Activated CD4-positive, alpha-beta T cell treated with anti-CD3 and anti-CD28 coated beads for 36 hours (primary cell): ENCODE measurements at places on chromosomes 6 and 20. TPM values are rescaled to one million over a fixed set of nuclear protein-coding genes. Genes with fewer than 3 reads are reported as not detected.
A peak's percentile ranks its signal among the peaks of the same experiment; 100 is the strongest.

DNA sequence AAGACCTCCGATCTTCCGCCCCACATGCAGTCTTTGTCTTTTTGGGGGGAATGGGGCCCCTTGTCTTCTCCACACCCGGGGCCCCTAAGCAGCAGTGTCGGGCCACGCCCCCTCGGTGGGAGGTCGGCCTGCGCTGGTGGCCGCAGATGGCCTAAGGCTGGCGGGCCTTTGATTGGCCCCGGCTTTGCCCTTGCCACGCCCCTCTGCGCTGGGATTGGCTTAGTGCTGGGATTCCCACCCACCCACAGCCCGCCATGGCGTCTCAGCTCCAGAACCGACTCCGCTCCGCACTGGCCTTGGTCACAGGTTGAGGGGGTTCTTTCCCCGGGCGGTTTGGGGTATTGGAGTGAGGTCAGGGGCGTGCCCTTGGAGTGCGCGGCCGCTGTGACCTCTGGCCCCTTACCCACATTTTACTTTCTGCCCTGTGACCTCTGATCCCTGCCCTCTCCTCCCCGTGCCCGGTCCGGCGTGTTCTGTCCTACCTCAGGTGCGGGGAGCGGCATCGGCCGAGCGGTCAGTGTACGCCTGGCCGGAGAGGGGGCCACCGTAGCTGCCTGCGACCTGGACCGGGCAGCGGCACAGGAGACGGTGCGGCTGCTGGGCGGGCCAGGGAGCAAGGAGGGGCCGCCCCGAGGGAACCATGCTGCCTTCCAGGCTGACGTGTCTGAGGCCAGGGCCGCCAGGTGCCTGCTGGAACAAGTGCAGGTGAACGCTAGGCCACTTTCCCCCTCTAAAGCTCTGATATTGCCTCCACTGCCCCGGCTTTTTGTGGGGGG lies at the start of gene HSD17B8:
Gene HSD17B8 (plus strand): TSS at position 241 of the 776 bp plus-strand sequence. CDS start 14 bp downstream, at position 255.
- no peaks in the 10 kb centered on the region for H3K27me3 ChIP-seq
- DNase-seq: peak; percentile 96
- peak within 1 kb of the TSS; percentile 77 for H3K4me3 ChIP-seq
- H3K27ac ChIP-seq: peak within 1 kb of the TSS; percentile 96
- H3K4me1 ChIP-seq: peaks cover 66% of the 10 kb centered on the region

Gene DEFB124
- total RNA-seq: not detected

Gene SIRPD
- not detected for total RNA-seq

- H3K4me3 ChIP-seq: no peak overlapping the region
- H3K27ac ChIP-seq: no peak overlapping the region
- no peaks in the 10 kb centered on the region for H3K36me3 ChIP-seq
- H3K27me3 ChIP-seq: no peaks in the 10 kb centered on the region
Observed at GRCh38 chr20:13147971-13148370, 73.1 kb upstream of the ISM1 start.

Gene PREP
- 49.0 TPM for total RNA-seq

GRCh38 chr6:18122128-18123093 lies at the start of gene NHLRC1:
Gene NHLRC1 (minus strand): TSS chr6:18122677. CDS start chr6:18122606, 71 bp downstream.
- H3K4me3 ChIP-seq: peak within 1 kb of the TSS; percentile 68
- peak; percentile 87 for DNase-seq
- peaks cover 2% of the 10 kb centered on the region for H3K36me3 ChIP-seq
- peak within 1 kb of the TSS; percentile 23 for H3K27ac ChIP-seq
- H3K27me3 ChIP-seq: peaks cover 39% of the 10 kb centered on the region

DNA sequence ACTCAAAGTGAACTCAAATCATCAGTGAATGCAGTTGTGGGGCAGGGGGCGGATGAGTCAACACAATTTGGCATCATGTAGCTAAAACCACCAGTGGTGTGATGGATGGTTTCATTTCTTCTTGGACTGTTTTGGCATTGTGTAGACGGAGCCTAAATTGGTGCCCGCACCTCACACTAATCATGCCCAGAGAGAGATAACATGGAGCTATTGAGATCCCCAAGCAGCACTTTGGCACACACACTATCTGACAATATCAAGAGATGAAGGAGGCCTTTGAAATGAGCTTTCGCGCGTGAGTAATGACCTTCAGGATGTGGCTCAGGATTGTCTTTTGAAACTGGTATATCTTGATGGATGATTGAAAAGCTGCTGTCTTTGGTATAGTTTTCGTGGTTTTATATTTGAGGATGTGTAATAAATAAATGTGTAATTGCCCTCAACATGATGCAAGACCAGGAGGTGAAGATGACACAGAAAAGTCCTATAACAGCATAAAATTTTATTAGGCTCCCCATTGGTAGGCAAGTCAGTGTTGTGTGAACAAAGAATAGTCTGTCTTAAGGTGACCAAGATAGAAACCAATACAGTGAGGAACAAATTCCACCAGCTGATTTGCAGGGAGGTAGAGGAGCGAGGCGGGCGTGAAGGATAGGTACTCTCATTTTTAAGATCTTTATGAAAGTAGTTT lies 174.2 kb downstream of the TSHZ2 start:
- DNase-seq: peak; percentile 76
- peaks cover 14% of the 10 kb centered on the region for H3K36me3 ChIP-seq
- H3K4me1 ChIP-seq: peaks cover 74% of the 10 kb centered on the region
- no peaks in the 10 kb centered on the region for H3K27me3 ChIP-seq
- H3K27ac ChIP-seq: peak overlapping the region; percentile 93

- H3K36me3 ChIP-seq: no peaks in the 10 kb centered on the region
- no peak for DNase-seq
- no peaks in the 10 kb centered on the region for H3K4me1 ChIP-seq
- H3K27ac ChIP-seq: no peak overlapping the region
- peaks cover 16% of the 10 kb centered on the region for H3K27me3 ChIP-seq
- H3K4me3 ChIP-seq: no peak overlapping the region
Observed at GRCh38 chr20:19764207-19764606, 6.1 kb downstream of the RIN2 start.

- H3K4me3 ChIP-seq: no peak overlapping the region
- H3K27ac ChIP-seq: peak overlapping the region; percentile 14
- peaks cover 27% of the 10 kb centered on the region for H3K36me3 ChIP-seq
- H3K4me1 ChIP-seq: peaks cover 37% of the 10 kb centered on the region
Observed at GRCh38 chr6:10725044-10725443, 2.2 kb downstream of the TMEM14C start.

DNA sequence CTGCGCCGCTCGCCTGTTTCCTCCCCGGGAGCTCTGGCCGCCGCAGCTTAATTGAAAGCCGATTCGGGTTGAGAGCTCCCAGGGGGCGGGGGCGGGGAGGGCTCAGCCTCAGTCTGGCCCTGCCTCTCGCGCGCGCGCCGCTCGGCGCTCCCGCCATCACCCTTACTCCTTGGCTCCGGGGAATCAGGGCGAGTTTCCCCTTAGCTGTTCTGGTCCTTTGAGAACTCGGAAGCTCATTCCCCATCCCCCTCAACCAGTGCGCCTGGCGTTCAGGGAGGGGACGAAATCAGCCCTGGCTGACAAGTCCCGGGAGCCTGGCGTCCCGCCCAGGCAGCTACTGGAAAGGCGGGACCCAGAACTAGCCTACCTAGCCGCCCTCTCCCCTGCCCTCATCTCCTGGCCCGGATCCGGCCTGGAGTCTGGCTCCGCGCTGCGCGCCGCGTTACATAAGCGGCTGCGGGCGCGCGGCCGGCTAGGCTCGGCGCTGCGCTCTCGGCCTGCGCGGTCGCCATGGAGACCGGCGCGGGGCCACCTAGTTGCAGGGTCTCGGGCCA lies 2.8 kb downstream of the SLC12A5 start:
- DNase-seq: peak; percentile 24
- no peak overlapping the region for H3K27ac ChIP-seq
- no peaks in the 10 kb centered on the region for H3K36me3 ChIP-seq
- H3K4me1 ChIP-seq: no peaks in the 10 kb centered on the region

Gene RNF5
- total RNA-seq: 65.6 TPM

DNA sequence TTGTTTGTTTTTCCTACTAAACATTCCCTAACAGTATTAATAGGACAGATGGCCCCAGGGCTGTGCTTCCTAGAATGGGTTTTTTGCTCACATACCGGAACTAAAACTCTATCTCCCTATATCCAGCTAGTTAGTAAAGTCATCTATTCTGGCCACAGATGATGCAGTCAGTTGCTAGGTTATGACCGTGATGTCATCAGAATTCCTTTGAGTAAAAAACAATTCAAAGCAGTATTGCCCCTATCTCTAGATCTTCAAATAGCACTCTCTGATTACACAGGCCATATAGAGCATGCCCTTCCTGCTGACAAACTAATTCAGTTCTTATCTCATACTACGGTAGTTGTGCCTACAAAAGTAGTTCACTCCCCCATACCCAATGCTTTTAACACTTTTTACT lies 17.9 kb upstream of the ZNF451 start:
- H3K4me1 ChIP-seq: no peaks in the 10 kb centered on the region
- DNase-seq: no peak
- H3K27ac ChIP-seq: no peak overlapping the region
- no peaks in the 10 kb centered on the region for H3K27me3 ChIP-seq
- H3K36me3 ChIP-seq: peaks cover 15% of the 10 kb centered on the region

- H3K4me1 ChIP-seq: peaks cover 21% of the 10 kb centered on the region
- no peak overlapping the region for H3K4me3 ChIP-seq
- no peak overlapping the region for H3K27ac ChIP-seq
- H3K27me3 ChIP-seq: no peaks in the 10 kb centered on the region
- no peaks in the 10 kb centered on the region for H3K36me3 ChIP-seq
Observed at GRCh38 chr6:157558049-157558448, 177.1 kb downstream of the ZDHHC14 start.

DNA sequence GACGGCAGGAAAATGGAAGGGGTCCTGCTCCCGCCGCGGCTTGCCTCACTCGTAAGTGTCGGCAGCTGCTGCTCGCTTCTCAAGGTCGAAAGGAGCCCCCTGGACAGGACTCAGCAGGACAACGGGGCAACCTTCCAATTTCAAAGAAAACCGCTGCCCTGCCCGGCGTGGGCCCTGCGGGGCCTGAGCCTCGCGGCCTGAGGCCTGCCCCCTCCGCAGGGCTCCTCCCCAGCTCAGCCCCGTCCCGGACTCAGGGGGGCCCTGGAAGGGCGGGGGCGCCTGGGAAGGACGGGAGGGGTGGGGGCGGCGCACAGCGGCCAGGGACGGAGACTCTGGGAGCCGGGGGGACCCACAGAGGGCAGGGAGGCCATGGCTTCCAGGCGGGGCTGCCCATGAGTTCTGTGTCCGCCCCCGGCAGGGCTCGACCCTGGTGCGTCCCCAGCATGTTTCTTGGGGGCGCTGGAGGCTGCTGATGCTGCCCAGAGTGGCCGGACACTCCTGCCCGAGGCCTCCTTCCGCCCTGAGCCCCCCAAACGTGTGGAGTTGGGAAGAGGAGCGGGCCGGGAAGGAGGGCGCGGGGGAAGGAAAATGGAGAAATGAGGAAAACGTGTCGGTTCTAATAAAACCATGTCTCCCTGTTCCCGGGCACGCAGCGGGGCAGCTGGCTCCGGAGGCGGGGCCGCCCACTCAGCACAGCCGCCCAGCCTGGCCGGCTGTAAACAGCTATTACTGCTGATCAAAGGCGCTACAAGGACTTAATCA lies 114.6 kb downstream of the DLL1 start:
- H3K27me3 ChIP-seq: peaks cover 8% of the 10 kb centered on the region
- no peak overlapping the region for H3K4me3 ChIP-seq
- H3K27ac ChIP-seq: no peak overlapping the region
- H3K36me3 ChIP-seq: no peaks in the 10 kb centered on the region

DNA sequence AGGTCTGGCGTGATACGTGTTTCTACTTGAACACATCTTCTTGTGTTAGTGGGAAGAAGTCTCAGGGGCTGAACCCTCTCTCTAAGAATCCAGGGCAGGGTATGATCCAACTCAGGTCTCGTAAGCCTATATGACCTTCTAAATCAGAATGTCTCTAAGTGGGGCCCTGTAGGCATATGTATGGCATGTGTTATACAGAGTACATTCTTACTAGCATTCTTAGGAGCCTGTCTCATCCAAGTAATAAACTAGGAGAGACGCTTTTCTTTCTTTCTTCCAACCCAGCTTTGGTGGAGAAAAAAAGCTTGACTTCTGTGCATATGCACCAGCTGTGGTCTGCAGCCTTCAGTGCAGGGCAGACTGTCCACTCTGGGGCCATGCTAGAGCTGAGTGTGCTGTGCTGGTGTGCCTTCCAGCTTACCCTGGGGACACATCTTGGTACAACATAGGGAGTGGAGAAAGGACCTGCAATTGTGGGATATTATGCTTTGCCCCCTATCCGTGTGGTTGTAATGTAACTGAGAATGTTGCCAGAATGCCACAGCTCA lies 47.3 kb downstream of the L3MBTL3 start:
- no peaks in the 10 kb centered on the region for H3K4me1 ChIP-seq
- no peak for DNase-seq
- peaks cover 14% of the 10 kb centered on the region for H3K36me3 ChIP-seq
- H3K4me3 ChIP-seq: no peak overlapping the region
- no peak overlapping the region for H3K27ac ChIP-seq

DNA sequence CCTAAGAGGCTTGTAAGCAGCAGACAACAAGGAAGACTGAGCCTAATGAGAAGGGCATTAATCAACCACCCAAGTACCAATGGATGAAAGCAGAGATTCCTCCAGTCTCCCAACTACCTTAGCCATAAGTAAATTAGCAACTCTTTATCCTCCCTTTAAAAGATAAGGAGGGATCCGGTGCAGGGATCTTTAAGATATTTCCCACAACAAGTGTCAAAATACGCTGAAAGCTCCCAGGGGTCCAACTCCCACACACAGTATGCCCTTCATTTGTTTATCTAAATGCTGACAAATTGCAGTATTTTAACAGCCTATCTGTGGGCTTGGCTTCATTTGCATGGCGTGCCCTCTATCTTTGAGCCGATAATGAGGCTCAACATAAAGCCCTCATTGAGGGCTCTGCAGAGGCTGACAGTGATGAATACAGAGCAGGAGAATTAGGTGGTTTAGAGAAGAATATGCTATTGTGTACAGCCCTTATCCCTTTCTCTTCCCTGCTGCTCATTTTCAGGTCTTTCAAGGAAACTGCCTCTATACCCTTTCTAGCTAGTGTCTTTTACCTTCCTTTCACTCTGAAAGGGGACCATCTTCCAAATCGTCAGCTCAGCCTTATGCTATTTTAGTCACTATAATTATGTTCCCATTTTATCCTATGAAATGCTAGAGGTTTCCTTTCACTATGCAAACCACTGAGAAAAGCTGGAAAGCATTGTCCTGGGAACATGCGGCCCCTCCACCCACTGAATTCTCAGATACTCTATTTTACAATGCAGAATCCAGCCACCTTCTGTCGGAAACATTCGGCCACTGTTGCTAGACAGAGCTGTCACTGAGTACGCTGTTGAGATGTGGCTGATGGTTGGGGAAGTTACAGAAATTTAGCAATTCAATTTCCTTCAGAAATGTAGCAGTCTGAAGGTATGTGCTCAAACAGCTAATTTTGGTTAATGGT lies 575.2 kb upstream of the JAG1 start:
- no peak for DNase-seq
- no peaks in the 10 kb centered on the region for H3K36me3 ChIP-seq
- peaks cover 1% of the 10 kb centered on the region for H3K27me3 ChIP-seq
- no peaks in the 10 kb centered on the region for H3K4me1 ChIP-seq
- H3K27ac ChIP-seq: no peak overlapping the region
- H3K4me3 ChIP-seq: no peak overlapping the region

- peaks cover 5% of the 10 kb centered on the region for H3K4me1 ChIP-seq
- H3K27me3 ChIP-seq: no peaks in the 10 kb centered on the region
- no peak for DNase-seq
- no peak overlapping the region for H3K4me3 ChIP-seq
Observed at GRCh38 chr20:33071198-33071597, 8.2 kb upstream of the BPIFB4 start.

- no peak overlapping the region for H3K4me3 ChIP-seq
- H3K4me1 ChIP-seq: no peaks in the 10 kb centered on the region
- H3K27ac ChIP-seq: no peak overlapping the region
- DNase-seq: no peak
- no peaks in the 10 kb centered on the region for H3K36me3 ChIP-seq
Observed at GRCh38 chr6:125516644-125517043, 214.9 kb upstream of the HDDC2 start.

- no peaks in the 10 kb centered on the region for H3K4me1 ChIP-seq
- DNase-seq: no peak
- no peak overlapping the region for H3K4me3 ChIP-seq
Observed at GRCh38 chr6:14965424-14966075, 280.3 kb upstream of the JARID2 start.
